ENCODE measurements at places on chromosomes 2 and 18.

DNA sequence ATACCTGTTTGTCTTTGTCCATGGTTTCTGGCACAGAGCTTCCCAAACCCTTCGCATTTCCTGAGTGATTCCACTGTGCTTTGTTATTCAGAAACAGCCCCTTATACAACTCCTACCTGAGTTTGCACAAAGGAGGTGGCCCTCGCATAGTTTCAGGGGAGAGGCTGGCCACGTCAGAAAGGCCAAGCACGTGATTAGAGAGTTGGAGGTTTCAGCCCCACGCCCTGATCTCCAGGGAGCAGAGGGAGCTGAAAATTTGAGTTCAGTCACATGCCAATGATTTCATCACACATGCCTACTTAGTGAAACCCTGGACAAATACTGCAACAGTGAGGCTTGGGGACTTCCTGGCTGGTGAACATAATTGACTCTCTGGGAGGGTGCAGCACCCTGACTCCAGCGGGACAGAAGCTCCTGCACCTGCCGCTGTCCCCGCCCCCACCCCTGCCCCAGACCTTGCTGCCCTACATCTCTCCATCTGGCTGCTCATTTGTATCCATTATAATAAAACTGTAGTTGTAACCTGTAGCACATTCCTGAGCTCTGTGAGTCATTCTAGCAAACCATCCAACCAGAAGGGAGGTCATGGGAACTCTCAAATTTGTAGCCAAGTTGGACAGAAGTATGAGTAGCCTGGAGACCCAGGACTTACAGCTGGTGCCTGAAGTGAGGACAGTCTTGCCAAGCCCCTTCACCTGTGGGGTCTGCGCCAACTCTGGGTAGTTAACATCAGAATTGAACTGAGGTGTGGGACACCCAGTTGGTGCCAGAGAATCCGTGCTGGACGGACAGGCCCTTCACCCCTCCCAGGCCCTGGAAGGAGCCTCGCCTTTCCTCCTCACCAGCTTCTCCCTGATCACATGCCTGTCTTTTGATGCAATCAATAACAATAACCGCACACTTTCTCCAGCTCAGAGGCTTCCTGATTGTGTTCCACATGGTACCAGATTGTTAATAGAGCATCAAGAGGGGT is 224.3 kb downstream of the ANAPC1 start:
- DNase-seq: no peak

DNA sequence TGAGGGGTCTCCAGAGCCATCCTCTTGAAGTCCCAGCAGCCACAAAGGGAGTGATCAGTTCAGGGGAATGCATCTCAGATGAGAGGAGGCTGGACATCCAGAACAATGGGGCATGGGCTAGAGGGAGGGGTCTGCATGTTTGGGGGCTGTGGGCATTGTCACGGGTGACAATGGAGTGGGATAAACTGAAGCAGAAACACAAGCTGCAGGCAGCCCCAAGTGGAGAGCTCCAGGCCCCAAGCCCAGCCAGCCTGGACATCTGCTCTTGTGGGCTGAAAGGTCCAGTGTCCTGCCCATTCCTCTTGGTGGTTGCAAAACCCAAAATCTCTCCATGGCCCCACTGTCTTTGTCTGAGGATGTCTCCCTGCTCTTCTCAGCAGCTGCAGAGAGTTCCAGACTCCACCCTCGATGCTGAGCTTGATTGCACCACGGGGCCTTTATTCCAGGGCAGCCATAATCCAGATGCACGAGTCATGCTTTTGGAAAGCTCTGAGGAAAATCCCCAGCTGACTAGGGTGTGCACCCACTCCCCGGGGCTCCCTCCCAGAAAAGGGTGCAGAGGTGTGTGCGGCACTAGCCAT is 149.4 kb downstream of the TNS1 start:
- DNase-seq: no peak

DNA sequence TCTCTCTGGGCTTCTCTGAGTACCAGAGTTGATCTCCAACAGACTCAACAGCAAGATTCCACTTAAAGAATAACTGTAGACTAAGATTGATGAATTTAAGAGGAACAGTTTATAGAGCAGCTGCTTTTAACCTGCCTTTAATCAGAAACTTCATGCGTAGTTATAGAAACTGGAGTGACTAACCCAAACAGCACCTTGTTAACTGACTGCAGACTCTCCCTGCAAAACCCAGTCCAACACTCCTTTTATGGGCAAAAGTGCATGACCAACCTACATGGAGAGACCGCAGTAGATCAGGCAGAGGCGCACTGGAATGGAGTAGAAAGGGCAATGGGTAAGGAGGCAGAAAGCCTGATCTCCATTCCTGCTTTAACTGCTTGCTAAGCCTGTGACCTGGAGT is 110.6 kb downstream of the NRP2 start:
- DNase-seq: no peak

- DNase-seq: no peak
Measured at GRCh38 chr2:210762604-210763588, 206.5 kb downstream of the CPS1 start.

GRCh38 chr18:29234751-29235150 is 1057.8 kb upstream of the CDH2 start:
- DNase-seq: no peak

Data from activated CD4-positive, alpha-beta T cell treated with anti-CD3 and anti-CD28 coated beads for 1 hour (primary cell).